ENCODE measurements at places on chromosomes 16 and 17. TPM values are rescaled to one million over a fixed set of nuclear protein-coding genes. Genes with fewer than 3 reads are reported as not detected.

TERB1 gene
- 0.05 TPM for total RNA-seq

OTOA gene
- not detected for total RNA-seq

WFDC1 gene
- 143 TPM for total RNA-seq

B4GALNT2 gene
- total RNA-seq, result 0.06 TPM

DNA sequence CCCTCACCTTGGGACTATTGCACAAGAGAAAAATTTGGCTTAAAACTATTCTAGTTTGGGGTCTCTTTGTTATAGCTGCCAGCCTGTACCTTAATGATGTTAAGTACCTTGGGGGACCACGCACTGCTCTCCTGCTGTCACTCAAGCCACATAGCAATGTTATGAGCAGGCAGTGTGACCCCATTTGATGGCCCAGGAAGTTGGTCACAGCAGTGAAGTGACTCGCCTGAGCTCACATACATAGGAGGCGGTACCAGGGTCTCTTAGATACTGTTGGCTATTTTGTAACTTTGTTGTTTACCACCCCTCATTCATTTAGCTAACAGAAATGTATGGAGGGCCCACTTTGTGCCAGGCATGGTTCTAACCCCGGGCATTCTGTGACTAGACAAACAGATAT lies 16.4 kb downstream of the KCNG4 start:
- no peaks in the 10 kb centered on the region for H3K27me3 ChIP-seq
- no peak for DNase-seq
- no peaks in the 10 kb centered on the region for H3K36me3 ChIP-seq
- no peak overlapping the region for H3K27ac ChIP-seq
- no peak overlapping the region for H3K4me3 ChIP-seq

DNA sequence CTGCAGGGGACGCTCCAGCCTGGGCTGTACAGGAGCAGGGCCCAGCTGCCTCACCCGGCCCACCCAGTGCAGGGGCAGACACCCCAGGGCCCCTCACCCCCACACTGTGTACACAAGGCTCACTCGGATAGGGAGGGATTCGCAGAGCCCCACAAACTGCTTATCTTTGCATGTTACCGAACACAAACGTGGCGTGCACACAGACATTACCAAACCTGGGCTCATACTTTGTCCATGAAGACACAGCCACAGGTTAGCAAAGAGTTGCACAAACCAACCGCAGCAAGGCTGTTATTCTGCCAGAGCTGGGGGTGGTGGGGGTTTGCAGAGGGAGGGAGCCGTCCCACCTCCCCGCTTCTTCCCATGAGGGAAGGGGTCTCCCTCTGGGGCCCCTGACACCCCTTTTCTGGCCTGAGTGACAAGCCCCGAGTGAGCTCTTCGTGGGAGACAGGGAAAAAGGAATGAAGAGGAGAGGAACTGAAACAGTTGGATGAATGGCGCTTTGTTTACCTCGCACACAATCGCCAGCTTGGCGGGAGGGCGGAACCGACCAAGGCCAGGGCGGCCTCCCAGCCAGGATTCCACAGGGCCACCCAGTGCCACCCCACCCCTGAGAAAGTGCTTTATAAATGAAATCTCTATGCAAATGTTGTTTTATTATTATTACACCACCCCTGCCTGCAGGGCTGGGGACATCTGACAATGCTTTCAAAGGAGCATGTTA lies 434 bp upstream of the CPSF4L start:
- DNase-seq, result peak; percentile 99
- H3K36me3 ChIP-seq, result no peaks in the 10 kb centered on the region
- peaks cover 45% of the 10 kb centered on the region for H3K4me1 ChIP-seq

DNA sequence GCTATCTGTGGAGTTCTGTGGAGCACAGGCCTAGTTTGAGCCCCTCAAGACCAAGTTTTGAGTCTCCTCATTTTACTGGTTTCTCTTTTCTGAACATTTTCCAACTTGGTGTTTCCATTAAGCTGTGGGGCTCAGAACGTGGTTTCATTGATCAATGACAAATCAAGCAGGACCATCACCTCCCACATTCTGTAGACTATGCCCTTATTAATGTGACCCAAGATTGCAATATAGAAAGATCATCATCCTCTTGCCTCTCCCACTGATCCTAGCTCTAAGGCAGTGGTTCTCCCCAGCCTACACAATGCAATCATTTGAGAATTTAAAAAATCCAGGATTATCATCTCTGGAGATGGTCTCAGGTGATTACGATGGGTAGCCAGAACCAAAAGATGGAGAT lies 15.8 kb upstream of the OSGIN1 start:
- no peak for DNase-seq
- H3K27ac ChIP-seq, result no peak overlapping the region

DNA sequence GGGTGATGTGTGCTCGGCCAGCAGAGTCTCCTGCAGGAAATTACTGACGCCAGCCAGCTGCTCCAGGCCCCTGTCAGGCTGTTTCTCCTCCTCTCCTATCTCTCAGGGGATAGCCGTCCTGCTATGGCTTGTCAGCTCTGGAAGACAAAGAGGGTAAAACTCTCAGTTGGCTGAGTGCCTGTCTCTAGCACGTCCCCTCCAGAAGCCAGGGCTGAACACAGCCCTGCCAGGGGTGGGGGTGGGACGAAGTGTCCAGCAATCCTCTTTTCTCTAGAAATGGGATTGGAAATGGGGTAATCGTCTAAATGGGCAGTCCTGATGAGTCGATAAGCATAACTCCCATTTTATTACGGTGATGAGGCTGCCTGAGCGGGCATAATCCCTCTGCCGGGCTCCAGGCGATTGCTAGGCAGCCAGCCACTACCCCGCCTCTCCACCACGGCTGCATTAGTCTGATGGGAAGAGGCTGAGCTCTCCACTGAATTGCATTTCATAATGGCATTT lies 89.1 kb upstream of the GNAO1 start:
- DNase-seq, result no peak
- H3K27me3 ChIP-seq, result no peaks in the 10 kb centered on the region
- H3K4me3 ChIP-seq, result no peak overlapping the region
- H3K36me3 ChIP-seq, result no peaks in the 10 kb centered on the region
- H3K4me1 ChIP-seq, result no peaks in the 10 kb centered on the region

GRCh38 chr16:57110937-57111336 lies 18.6 kb downstream of the CPNE2 start:
- H3K27me3 ChIP-seq, result no peaks in the 10 kb centered on the region
- H3K27ac ChIP-seq, result no peak overlapping the region
- no peak overlapping the region for H3K4me3 ChIP-seq
- 0 out of 2 replicates have a peak, but pooled peaks cover 3% of the 10 kb centered on the region for H3K4me1 ChIP-seq

- peaks cover 15% of the 10 kb centered on the region for H3K27me3 ChIP-seq
- no peaks in the 10 kb centered on the region for H3K36me3 ChIP-seq
- no peak overlapping the region for H3K4me3 ChIP-seq
- DNase-seq, result no peak
- H3K4me1 ChIP-seq, result no peaks in the 10 kb centered on the region
- no peak overlapping the region for H3K27ac ChIP-seq
Measured at GRCh38 chr16:50457423-50457822, 88.6 kb upstream of the BRD7 start.

GRCh38 chr17:15651583-15652110 lies 32.1 kb upstream of the FBXW10B start:
- no peaks in the 10 kb centered on the region for H3K27me3 ChIP-seq
- peaks cover 56% of the 10 kb centered on the region for H3K4me1 ChIP-seq
- DNase-seq, result peak; percentile 95
- H3K27ac ChIP-seq, result peak overlapping the region; percentile 67
- peaks cover 15% of the 10 kb centered on the region for H3K36me3 ChIP-seq
